ENCODE measurements at places on chromosomes 12 and 14. TPM values are rescaled to one million over a fixed set of nuclear protein-coding genes. Genes with fewer than 3 reads are reported as not detected.

The FBRSL1 gene
- total RNA-seq, result 47.6 TPM

DNA sequence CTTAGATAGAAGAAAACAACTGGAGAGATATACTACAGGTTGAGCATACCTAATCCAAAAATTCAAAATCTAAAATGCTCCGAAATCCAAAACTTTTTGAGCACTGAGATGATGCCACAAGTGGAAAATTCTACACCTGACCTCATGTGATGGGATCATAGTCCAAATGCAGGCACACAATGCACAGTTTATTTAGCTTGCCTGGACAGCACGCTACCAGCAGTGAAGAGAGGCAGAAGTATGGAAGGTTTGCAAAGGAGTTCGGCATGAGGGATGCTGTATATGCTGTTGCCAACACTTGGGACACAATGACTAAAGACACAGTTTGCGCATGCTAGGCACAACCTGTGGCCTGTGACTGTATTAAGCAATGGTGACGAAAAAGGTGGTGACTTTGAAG, 58.1 kb upstream of the CAND1 start:
- no peak for DNase-seq
- H3K36me3 ChIP-seq, result no peaks in the 10 kb centered on the region
- H3K27me3 ChIP-seq, result no peaks in the 10 kb centered on the region
- H3K4me1 ChIP-seq, result no peaks in the 10 kb centered on the region
- no peak overlapping the region for H3K27ac ChIP-seq
- no peak overlapping the region for H3K4me3 ChIP-seq

The CAPS2 gene
- 12.1 TPM for total RNA-seq

- H3K4me1 ChIP-seq, result no peaks in the 10 kb centered on the region
- no peak for DNase-seq
- no peak overlapping the region for H3K27ac ChIP-seq
- no peak overlapping the region for H3K4me3 ChIP-seq
Observed at GRCh38 chr12:110816779-110817178, 30.0 kb upstream of the CCDC63 start.

DNA sequence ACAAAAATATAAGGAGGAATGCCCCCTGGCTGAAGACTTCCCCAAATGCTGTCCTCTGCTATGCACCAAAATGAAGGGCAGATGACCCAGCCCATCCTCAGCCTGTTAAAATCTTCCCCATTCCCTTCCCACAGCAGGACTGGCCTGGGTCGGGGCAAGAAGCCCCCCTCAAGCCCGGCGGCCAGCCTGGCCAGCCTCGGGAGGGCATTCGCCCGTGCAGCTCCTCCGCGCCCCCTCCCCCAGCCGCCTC, 413 bp downstream of the RARG start:
- peaks cover 7% of the 10 kb centered on the region for H3K36me3 ChIP-seq
- H3K4me1 ChIP-seq, result peaks cover 43% of the 10 kb centered on the region
- H3K27me3 ChIP-seq, result no peaks in the 10 kb centered on the region
- H3K27ac ChIP-seq, result peak overlapping the region; percentile 85
- H3K4me3 ChIP-seq, result peak overlapping the region; percentile 77

DNA sequence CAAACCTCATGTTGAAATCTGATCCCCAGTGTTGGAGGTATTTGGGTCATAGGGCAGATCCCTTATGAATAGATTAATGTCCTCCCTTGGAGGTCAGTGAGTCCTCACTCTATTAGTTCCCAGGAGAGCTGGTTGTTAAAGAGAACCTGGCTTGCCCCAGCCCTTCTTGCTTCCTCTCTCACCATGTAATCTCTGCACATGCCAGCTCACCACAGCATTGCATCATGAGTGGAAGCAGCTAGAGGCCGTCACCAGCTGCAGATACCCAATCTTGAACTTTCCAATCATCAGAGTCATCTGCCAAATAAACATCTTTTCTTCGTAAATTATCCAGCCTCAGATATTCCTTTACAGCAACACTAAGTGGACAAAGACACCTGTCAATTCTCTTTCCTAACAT, 161.8 kb upstream of the IGF1 start:
- H3K27me3 ChIP-seq, result no peaks in the 10 kb centered on the region
- DNase-seq, result no peak
- H3K4me1 ChIP-seq, result no peaks in the 10 kb centered on the region

- peaks cover 47% of the 10 kb centered on the region for H3K36me3 ChIP-seq
- H3K27me3 ChIP-seq, result no peaks in the 10 kb centered on the region
- peak; percentile 78 for DNase-seq
- H3K4me1 ChIP-seq, result peaks cover 100% of the 10 kb centered on the region
- H3K27ac ChIP-seq, result peak overlapping the region; percentile 94
Observed at GRCh38 chr12:109462868-109463692, 14.0 kb downstream of the KCTD10 start.

DNA sequence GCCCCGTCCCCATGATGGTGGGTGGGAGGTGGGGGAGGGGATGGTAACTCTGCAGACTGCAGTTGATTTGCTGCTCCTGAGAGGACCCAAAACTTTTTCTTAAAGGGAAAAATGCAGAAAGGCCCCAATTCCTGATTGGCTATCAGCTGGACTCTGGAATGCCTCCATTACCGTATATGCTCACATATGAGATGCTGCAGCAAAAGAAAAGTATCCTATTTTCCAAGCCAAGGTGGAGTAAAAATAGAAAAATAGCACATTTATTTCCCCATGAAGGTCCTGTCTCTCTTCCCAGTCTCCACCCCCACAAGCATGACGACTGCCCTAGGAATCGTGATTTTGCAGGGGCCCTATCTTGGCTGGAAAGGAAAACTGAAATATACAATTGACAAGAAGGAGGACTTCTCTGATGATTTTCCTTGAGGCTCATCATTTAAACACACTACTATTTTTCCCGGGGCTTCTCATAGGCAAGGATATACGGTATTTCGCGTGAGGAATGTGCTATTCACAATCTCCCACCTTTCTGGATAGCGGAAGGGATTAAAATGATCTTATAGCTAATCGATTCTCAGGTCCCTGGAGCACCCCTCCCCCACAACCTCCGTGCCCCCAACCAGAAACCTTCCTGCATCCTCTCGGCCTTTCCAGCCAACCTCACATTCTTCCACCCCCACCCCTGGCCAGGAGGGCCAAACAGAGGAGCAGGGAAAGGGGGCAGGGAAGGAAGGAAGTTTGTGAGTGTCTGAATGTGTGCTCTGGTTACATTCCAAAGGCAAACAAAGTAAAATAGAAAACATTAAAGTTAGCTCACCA, 138.9 kb upstream of the CCND2 start:
- DNase-seq, result no peak
- H3K4me1 ChIP-seq, result peaks cover 14% of the 10 kb centered on the region
- no peaks in the 10 kb centered on the region for H3K36me3 ChIP-seq
- no peak overlapping the region for H3K4me3 ChIP-seq
- no peaks in the 10 kb centered on the region for H3K27me3 ChIP-seq
- H3K27ac ChIP-seq, result no peak overlapping the region

GRCh38 chr14:79098324-79098723, 928.2 kb downstream of the NRXN3 start:
- H3K36me3 ChIP-seq, result no peaks in the 10 kb centered on the region
- H3K27me3 ChIP-seq, result no peaks in the 10 kb centered on the region
- no peak for DNase-seq
- H3K4me3 ChIP-seq, result no peak overlapping the region
- no peaks in the 10 kb centered on the region for H3K4me1 ChIP-seq

DNA sequence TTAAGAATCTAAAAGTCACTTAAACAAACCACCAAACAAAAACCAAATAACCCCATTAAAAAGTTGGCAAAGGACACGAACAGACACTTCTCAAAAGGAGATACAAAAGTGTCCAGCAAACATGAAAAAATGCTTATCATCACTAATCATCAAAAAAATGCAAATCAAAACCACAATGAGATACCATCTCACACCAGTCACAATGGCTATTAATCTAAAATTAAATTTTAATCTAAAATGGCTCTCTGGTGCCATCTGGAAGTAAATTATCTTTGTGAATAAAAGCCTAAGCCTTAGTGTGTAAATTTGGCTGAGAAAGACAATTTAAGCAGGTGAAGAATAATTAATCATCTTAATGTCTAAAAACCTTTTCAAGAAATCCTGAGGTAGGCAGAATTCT, 204.5 kb upstream of the PPFIA2 start:
- no peak overlapping the region for H3K4me3 ChIP-seq
- H3K27me3 ChIP-seq, result no peaks in the 10 kb centered on the region
- no peaks in the 10 kb centered on the region for H3K36me3 ChIP-seq
- H3K4me1 ChIP-seq, result no peaks in the 10 kb centered on the region

DNA sequence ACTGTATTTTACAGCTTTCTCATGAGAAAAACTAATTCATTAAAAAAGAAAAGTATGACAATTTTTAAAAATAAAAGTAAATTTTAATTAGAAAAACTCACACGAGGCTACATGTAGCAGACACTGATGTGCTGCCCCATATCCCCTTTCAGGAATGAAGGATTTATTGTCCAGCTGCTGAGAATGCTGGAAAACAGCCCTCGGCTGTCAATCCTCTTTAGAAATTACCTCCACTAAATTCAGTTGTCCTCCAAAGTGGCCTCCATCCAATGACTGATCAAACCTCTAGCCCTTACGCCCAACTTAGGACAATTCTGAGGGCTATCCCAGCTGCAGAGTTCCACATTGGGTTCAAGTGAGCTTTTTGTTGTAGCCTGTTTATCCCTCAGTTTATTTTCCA, 29.8 kb upstream of the AP4S1 start:
- H3K4me1 ChIP-seq, result peaks cover 26% of the 10 kb centered on the region
- no peak overlapping the region for H3K27ac ChIP-seq
- H3K4me3 ChIP-seq, result no peak overlapping the region
- no peak for DNase-seq

GRCh38 chr14:74824997-74825396, 50.9 kb downstream of the PROX2 start:
- no peak overlapping the region for H3K27ac ChIP-seq
- no peaks in the 10 kb centered on the region for H3K27me3 ChIP-seq
- no peak for DNase-seq

- H3K27me3 ChIP-seq, result no peaks in the 10 kb centered on the region
- H3K4me1 ChIP-seq, result peaks cover 59% of the 10 kb centered on the region
- no peak for DNase-seq
- peak overlapping the region; percentile 92 for H3K27ac ChIP-seq
- no peaks in the 10 kb centered on the region for H3K36me3 ChIP-seq
- peak overlapping the region; percentile 22 for H3K4me3 ChIP-seq
Observed at GRCh38 chr12:14258575-14258940, 106.9 kb upstream of the ATF7IP start.

The CLEC14A gene
- 57.0 TPM for total RNA-seq

The KCNC2 gene
- total RNA-seq, result not detected

DNA sequence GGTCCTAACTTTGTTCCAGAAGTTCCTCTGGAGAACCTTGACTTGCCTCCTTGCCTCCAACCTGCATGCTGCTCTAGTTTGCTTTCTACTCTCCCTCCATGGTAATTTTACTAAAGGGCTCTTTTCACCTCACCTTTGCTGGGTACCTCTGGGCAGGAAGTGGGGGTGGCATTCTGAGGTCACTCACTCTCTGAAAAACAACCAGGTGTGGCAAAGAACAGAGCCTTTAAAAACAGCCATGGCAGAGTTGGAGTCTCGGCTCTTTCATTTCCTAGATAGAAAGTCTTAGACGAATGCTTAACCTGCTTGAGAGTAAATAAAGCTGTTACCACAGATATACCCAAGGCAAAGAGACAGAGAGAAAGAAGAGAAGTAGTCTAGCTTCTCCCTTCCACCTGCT, 827.9 kb downstream of the BCL11B start:
- no peaks in the 10 kb centered on the region for H3K36me3 ChIP-seq
- no peaks in the 10 kb centered on the region for H3K4me1 ChIP-seq
- no peaks in the 10 kb centered on the region for H3K27me3 ChIP-seq
- no peak overlapping the region for H3K4me3 ChIP-seq

The SERPINA1 gene
- total RNA-seq, result 994 TPM

DNA sequence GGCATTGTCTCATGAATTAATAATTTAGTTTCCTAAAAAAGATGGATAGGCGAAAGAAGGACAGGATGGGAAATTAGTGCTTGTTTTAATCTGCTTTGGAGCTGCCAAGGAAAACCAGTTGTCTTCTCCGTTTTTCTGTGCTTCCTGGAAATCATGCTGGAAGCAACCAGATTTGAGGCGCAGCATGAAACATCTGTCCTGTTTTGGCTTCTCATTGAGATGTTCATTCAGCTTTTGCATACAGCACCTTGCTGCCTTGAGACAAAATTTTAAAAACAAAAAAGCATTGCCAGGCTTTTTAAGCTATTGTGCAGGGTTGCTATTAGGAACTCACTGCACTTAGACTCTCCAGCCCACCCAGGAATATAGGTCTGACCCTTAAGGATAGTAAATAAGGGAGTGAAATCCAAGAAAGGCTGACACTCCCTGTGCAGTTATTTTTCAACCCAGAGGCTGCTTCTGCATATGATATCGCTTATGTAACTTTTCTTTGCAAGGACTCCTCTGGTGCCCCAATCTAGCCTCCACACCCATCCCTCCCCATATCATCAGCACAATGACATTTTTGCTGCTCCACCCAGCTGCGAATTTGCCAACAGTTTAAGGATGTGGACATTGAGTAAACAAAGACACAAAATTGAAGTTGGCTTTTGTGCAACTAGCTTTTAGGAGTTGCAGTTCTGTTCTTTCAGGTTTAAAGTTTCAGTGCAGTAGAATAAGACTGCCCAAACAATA, 46.9 kb upstream of the MDM1 start:
- no peak overlapping the region for H3K4me3 ChIP-seq
- no peaks in the 10 kb centered on the region for H3K27me3 ChIP-seq
- H3K27ac ChIP-seq, result peak overlapping the region; percentile 43

The EVL gene
- total RNA-seq, result 226 TPM

The BEGAIN gene
- 1.3 TPM for total RNA-seq

DNA sequence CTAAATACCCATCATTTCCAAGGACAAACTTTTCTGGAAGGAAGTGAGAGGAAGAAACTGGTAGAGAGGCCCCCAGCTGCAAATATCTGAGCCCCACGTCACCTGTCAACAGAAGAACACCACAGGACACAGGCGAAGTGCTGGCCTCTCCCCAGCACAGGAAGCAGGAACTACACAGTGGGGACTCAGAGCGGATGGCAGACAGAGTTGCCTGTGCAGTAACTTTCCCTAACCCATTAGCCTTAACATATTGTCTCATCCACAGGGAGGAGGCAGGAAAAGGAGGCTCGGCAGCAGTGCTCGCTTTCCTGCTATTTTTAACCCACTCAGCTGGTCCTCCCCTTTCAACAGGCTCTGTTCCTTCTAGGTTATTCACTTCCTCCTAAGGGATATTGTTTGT, 111.5 kb upstream of the TMPO start:
- H3K36me3 ChIP-seq, result no peaks in the 10 kb centered on the region
- peaks cover 7% of the 10 kb centered on the region for H3K4me1 ChIP-seq
- H3K27me3 ChIP-seq, result no peaks in the 10 kb centered on the region
- no peak for DNase-seq

The HOXC9 gene
- total RNA-seq, result not detected

- H3K4me1 ChIP-seq, result no peaks in the 10 kb centered on the region
- no peak overlapping the region for H3K4me3 ChIP-seq
- H3K36me3 ChIP-seq, result no peaks in the 10 kb centered on the region
- H3K27me3 ChIP-seq, result no peaks in the 10 kb centered on the region
Observed at GRCh38 chr14:47220096-47220495, 455.3 kb downstream of the MDGA2 start.
